ENCODE measurements at places on chromosomes 1 and 21.

DNA sequence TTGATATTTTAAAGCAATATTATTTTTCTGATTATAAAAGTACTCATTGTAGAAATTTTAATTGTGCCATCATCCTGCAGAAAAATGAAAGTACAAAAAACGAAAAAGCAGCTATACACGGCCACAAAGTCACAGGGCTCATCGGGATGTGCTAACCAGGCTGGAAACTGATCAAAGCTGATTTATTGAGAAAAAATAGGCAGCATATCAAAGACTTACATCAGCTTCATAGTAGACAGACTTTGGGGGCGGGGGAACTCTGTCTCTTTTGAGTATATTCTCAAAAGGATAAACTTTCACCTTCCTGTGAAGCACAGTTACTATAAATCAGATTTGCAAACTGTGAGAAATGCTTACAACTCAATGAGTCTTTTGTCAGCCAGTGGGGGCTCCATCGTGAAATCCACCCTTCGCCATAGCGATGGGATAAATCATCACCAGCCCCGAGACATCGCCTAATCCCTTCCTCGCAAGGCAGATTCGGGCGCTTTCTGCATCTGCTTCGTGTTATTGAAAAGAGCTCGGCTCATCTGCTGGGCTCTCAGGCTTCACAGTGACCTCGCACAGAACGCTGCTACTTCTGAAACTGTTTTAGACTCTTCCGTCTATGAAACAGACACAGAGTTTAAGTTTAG is 69.2 kb upstream of the ERG start:
- DNase-seq: no peak

DNA sequence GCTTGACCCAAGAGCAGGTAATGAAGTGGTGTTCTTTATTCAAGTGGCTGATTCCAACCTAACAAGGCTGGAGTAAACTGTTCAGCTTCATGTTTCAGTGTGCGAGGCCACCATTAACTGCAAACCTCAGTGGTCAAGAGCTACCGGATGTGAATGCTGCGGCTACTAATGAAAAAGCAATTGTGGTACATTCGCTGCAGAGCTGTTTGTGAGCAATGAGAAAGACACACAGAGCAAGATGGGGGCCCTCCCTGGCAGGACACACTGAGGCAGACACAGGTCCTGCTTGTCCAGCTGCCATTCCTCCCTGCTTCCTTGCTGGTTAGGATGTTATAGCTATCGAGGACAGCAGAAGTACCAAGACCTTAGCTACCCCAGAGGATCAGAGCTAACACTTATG is 26.1 kb downstream of the SYF2 start:
- no peak for DNase-seq

DNA sequence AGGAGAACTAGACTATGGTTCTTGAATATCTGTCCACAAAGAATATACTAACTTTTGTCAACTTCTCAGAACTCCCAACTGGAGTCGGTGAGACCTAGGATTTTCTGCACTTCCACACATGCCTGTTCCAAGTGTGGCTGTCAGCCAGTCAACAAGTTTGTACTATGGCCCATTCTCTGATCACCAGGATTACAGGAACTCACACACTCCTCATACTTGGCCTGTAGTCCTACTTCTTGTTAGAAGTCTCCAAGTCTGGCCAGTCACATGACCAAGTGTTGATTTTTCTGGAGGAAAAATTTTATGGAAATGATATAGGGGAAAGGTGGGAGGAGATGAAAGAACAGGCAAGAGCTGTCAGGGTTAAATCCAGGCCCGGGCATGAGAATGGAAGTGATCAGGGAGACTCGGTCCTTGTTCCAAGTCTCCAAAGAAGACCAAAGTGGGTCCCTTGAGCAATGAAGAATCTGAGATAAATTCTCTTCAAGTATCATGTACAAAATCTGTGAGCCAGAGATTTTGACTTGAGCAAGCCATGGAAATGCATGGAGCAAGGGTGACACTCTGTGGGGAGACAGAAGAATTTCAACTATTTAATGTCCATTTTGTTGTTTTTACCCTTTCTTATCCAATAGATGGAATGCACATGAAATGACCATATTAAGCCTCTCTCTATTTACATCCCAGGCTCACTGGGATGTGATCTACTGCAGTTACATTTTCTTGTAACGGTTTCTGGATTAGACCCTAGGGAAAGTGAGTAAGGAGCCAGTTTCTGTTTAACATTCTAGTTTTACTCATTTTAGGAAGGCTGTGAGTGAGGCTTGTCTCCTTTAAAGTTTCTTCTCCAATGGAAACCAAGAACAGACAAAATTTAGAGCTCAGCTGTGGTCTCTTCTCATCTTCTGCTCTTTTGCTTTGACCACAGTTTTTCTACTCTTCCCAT is 320.9 kb downstream of the ASTN1 start:
- DNase-seq: no peak

DNA sequence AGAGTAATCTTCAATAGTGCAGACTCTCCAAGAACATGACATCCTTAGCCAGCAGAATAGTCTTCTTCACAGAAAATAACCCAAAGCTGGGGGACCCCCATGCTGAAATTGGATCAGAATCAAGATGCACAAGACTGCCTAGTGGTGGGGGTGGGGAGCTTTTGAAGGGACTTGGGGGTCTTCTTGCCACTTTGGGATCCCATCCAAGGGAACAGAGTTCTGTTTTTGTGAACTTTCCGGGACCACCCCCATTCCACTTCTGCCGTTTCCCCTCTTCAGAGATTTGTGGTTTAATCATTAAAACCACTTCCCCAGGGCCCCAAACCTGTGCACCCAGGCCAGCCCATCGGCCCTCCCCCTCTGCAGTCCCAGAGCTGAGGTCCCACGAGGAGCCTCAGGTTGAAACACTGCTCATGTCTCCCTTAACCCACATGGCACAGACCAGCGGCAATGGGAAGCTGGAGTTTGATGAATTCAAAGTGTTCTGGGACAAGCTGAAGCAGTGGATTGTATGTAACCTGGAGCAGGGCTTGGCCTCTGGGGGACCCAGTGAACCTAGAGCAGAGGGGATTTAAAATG is 44.9 kb downstream of the CAPN9 start:
- DNase-seq: no peak

DNA sequence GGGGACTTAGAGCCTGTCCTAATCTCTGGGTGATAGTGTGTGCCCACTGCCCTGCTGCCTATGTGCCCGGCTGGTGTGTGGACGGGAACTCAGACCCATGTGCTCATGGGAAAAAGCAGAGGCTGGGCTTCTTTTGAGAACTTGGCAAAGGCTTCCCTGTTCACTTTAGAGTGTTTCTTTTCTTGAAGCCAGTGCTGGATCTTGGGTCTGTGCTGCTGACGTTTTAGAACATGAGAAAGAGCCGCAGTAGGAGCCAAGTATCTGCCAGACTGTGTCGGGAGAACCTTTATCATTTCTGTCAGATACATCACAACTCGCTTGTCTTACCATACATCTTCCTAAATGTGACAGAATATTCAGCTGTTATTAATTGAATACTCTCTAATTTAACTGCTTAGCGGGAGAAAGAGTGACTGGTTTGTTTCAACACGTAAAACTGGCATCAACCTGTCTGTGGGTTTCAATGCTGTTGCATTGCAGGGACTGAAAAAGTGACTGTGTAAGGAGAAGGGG is 195.2 kb downstream of the PBX1 start:
- no peak for DNase-seq

All from activated naive CD4-positive, alpha-beta T cell (primary cell).